ENCODE measurements at places on chromosomes 16 and 17. TPM values are rescaled to one million over a fixed set of nuclear protein-coding genes. Genes with fewer than 3 reads are reported as not detected.

- H3K27me3 ChIP-seq = no peaks in the 10 kb centered on the region
- no peak overlapping the region for H3K27ac ChIP-seq
- H3K36me3 ChIP-seq = no peaks in the 10 kb centered on the region
- H3K4me3 ChIP-seq = no peak overlapping the region
Measured at GRCh38 chr16:66315210-66315825, 51.2 kb upstream of the CDH5 start.

DNA sequence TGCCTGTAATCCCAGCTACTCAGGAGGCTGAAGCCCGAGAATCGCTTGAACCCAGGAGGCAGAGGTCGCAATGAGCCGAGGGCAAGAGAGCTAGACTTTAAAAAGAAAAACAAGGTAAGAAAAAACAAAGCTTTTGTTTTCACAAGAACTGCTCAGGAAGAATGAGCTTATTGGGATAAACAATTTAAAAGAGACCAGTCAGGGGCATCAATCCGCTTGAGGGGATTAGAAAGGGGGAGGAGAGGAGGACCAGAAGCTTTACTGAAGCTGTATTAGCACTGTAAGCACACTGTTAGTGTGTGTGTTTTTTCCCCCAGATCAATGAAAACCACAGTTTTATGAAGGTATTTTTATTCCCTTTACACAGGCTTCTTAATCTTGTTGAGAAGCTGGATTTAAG lies 8.8 kb downstream of the TMEM170A start:
- peaks cover 32% of the 10 kb centered on the region for H3K36me3 ChIP-seq
- peaks cover 16% of the 10 kb centered on the region for H3K4me1 ChIP-seq
- no peak overlapping the region for H3K4me3 ChIP-seq
- DNase-seq = no peak

DNA sequence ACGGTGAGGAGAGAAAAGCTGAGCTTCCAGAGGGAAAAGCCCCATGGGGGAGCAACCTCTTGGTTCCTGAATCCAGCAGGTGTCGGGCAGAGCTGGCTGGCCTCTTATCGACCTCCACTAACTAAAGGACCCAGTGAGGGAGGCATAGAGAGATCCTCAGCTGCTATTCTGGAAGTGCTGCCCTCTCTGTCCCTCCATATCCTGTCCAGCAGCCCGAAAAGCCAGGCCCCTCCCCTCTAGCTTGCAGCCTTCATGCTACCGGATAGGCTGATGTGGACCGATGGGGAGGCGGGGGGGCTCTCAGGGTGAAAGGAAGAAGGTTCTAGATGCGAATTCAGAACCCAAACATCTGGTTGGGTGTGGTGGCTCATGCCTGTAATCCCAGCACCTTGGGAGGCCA lies 24.9 kb downstream of the MXRA7 start:
- H3K4me3 ChIP-seq = no peak overlapping the region
- H3K4me1 ChIP-seq = no peaks in the 10 kb centered on the region
- peaks cover 4% of the 10 kb centered on the region for H3K27me3 ChIP-seq
- no peak overlapping the region for H3K27ac ChIP-seq
- no peak for DNase-seq

- H3K4me1 ChIP-seq = peaks cover 14% of the 10 kb centered on the region
- no peak overlapping the region for H3K4me3 ChIP-seq
- no peaks in the 10 kb centered on the region for H3K27me3 ChIP-seq
- no peak overlapping the region for H3K27ac ChIP-seq
- no peak for DNase-seq
Measured at GRCh38 chr16:50602531-50603205, 54.5 kb downstream of the NKD1 start.

GRCh38 chr17:4604111-4604644 lies 19.8 kb downstream of the SMTNL2 start:
- H3K4me1 ChIP-seq = no peaks in the 10 kb centered on the region
- H3K36me3 ChIP-seq = no peaks in the 10 kb centered on the region
- H3K27me3 ChIP-seq = peaks cover 14% of the 10 kb centered on the region
- no peak overlapping the region for H3K4me3 ChIP-seq
- no peak overlapping the region for H3K27ac ChIP-seq

DNA sequence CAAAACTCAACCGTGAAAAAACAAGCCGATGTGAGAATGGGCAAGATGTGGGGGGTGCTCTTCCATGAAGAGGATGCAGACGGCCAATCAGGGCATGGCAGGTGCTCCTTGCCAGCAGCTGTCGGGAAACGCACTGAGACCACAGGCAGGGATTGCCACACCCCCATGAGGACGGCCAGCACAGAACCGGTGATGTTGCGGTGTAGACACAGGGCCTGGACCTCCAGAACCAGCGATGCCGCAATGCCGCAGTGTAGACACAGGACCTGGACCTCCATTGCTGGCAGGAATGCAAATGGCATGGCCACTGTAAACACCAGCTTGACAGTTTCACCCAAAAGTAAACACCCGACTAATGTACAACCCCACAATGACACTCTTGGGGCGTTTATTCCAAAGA lies 164.9 kb downstream of the BANP start:
- peaks cover 2% of the 10 kb centered on the region for H3K27me3 ChIP-seq
- no peaks in the 10 kb centered on the region for H3K36me3 ChIP-seq
- DNase-seq = no peak
- H3K27ac ChIP-seq = no peak overlapping the region

- peak overlapping the region; percentile 71 for H3K27ac ChIP-seq
- peaks cover 56% of the 10 kb centered on the region for H3K36me3 ChIP-seq
- peaks cover 65% of the 10 kb centered on the region for H3K4me1 ChIP-seq
- no peak for DNase-seq
- H3K4me3 ChIP-seq = peak overlapping the region; percentile 87
Measured at GRCh38 chr17:40097931-40098845, 2.2 kb downstream of the NR1D1 start.

GRCh38 chr17:76385892-76386786 lies 1.7 kb downstream of the SPHK1 start:
- peak; percentile 81 for DNase-seq
- H3K36me3 ChIP-seq = peaks cover 3% of the 10 kb centered on the region
- no peak overlapping the region for H3K27ac ChIP-seq
- peak overlapping the region; percentile 65 for H3K4me3 ChIP-seq
- no peaks in the 10 kb centered on the region for H3K27me3 ChIP-seq
- peaks cover 2% of the 10 kb centered on the region for H3K4me1 ChIP-seq

GRCh38 chr17:12580640-12581039 lies 85.0 kb upstream of the MYOCD start:
- no peak overlapping the region for H3K4me3 ChIP-seq
- no peak overlapping the region for H3K27ac ChIP-seq
- no peaks in the 10 kb centered on the region for H3K36me3 ChIP-seq
- H3K4me1 ChIP-seq = no peaks in the 10 kb centered on the region
- no peaks in the 10 kb centered on the region for H3K27me3 ChIP-seq
- no peak for DNase-seq

- H3K27ac ChIP-seq = no peak overlapping the region
- no peak overlapping the region for H3K4me3 ChIP-seq
- no peak for DNase-seq
- H3K4me1 ChIP-seq = no peaks in the 10 kb centered on the region
Measured at GRCh38 chr17:65455972-65456343, 105.5 kb downstream of the AXIN2 start.

DNA sequence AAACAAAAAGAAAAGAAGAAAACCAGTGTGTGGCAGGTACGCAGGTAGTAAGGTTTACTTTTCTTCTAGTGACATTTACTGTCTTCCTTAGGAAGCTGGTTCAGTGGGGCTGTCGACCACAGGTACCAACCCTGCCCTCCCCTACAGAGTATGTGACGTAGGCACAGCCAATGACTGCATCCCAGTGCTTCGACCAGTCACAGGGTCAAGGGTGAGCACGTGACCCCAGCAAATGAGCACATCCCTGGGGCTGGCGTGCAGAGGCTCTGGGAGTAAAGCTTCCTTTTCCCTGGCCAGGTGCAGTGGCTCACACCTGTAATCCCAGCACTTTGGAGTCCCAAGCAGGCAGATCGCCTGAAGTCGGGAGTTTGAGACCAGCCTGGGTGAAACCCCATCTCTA lies 38.9 kb upstream of the PLCG2 start:
- peaks cover 11% of the 10 kb centered on the region for H3K4me1 ChIP-seq
- H3K27ac ChIP-seq = no peak overlapping the region
- H3K36me3 ChIP-seq = no peaks in the 10 kb centered on the region
- peaks cover 4% of the 10 kb centered on the region for H3K27me3 ChIP-seq
- no peak overlapping the region for H3K4me3 ChIP-seq

SULT1A2 gene
- total RNA-seq = 0.32 TPM

KRT24 gene
- not detected for total RNA-seq

TNFRSF13B gene
- total RNA-seq = not detected

AKTIP gene
- total RNA-seq = 20.5 TPM

CRYBA1 gene
- not detected for total RNA-seq
